ENCODE measurements at places on chromosomes 1 and 21. TPM values are rescaled to one million over a fixed set of nuclear protein-coding genes. Genes with fewer than 3 reads are reported as not detected.

GRCh38 chr1:46637444-46638083 is 21.0 kb upstream of the MOB3C start:
- H3K27me3 ChIP-seq = no peaks in the 10 kb centered on the region
- H3K4me3 ChIP-seq = no peak overlapping the region
- no peaks in the 10 kb centered on the region for H3K4me1 ChIP-seq
- peaks cover 57% of the 10 kb centered on the region for H3K36me3 ChIP-seq
- DNase-seq = no peak

DNA sequence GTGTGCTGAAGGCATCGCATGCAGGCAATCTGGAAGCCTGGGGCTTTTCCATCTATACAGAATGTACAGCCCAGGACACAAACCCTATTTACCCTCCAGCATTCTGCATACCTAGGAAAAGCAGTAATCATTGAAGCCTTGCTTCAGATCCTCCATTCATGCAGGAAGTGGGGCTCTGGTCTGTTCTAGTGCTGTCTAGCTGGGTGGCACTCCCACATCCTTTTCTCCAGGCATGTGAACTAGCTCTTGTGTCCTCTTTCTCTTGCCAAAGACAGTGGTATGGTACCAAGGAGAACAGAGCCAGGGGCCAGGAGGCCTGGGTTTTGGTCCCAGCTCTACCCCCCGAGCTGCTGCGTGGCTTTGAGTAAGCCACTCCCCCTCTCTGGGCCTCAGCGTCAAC is 21.7 kb downstream of the LRP8 start:
- H3K27me3 ChIP-seq = no peaks in the 10 kb centered on the region
- H3K27ac ChIP-seq = no peak overlapping the region
- H3K4me3 ChIP-seq = no peak overlapping the region
- no peaks in the 10 kb centered on the region for H3K36me3 ChIP-seq

- no peaks in the 10 kb centered on the region for H3K4me1 ChIP-seq
- H3K36me3 ChIP-seq = no peaks in the 10 kb centered on the region
Measured at GRCh38 chr1:167683226-167683625, 38.6 kb upstream of the MPZL1 start.

DNA sequence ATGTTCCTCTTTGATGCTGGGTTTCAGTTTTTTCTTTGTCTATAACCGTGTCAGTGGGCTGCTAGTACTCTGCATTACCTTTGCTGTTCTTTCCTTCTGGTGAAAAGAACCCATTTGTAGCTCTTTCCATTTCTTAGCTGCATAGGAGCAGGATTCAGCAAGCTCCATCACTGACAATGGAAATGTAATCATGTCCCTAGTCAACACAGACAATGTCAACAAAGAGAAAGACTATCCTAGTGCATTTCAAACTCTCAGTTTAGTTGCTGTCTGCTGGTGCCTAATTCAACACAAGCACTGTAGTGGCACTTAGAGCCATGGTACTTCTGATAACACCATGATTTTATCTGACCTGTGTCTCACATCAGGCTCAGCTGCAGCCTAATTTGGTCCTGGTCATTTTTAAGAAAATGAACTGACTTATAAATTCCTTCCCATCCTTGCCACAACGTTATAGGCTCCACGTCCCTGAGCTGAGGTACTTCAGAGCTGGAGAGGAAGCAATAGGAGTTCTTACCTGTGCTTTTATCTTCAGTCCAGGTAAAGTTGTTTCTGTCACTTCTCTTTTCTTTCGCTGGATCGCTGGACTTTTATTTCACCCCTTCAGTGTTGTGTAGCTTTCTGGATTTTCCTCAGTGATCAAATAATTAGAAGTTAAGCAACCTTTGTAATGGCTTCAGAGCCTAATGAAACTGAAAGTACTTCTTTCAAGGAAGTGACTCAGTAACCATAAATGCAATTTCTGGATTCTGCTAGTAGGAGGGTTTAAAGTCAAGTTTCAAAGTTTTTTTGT is at the start of gene GBP3:
Gene GBP3 (minus strand): TSS at position 700 of the 793 bp plus-strand sequence. CDS start 2,145 bp downstream, outside the sequence.
- H3K4me1 ChIP-seq = no peaks in the 10 kb centered on the region
- H3K27ac ChIP-seq = no peak within 1 kb of the TSS
- DNase-seq = no peak
- H3K36me3 ChIP-seq = no peaks in the 10 kb centered on the region
- H3K27me3 ChIP-seq = no peaks in the 10 kb centered on the region
- no peak within 1 kb of the TSS for H3K4me3 ChIP-seq

GRCh38 chr21:27741736-27742135 is 774.8 kb upstream of the ADAMTS5 start:
- H3K4me3 ChIP-seq = no peak overlapping the region
- H3K4me1 ChIP-seq = no peaks in the 10 kb centered on the region
- H3K36me3 ChIP-seq = no peaks in the 10 kb centered on the region
- H3K27ac ChIP-seq = no peak overlapping the region

DNA sequence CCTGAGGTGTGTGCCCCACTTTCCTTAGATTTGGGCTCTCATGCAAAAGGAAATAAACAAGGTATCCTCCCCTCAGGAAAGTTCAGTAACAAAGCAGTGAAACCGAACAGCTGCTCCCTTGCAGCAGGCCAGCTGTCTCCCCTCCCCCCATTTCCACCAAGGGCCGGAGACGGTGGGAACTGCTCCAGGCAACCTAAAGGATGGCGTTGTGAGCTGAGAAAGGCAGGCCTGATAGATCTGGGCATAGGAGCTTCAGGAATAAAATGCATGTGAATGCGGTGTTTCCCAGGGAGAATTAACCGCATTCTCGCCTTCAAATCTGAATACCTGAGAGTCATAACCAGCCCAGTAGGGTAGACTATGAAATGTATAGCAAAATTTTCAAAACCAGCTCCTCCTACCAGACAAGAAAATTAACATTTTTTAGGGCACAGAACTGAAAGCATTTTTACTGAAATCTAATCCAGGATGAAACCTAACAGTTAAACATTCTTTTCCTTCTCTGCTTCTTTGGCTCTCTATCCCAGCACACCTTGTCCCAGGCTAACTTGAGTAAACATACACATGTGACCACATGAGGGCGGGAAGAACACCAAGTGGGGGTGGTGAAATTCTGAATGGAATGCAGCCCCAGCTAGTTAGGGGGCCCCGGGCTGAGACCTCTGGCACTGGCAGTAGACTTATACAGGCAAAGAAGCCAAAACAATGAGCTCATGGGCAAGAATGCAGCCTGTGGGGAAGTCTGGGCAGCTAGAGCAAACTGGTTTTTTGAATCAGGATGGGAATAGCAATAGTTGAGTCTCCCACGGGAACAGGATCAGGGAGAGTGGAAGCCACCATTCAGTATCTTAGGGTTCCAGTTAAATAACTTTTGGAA is 11.5 kb downstream of the MCL1 start:
- H3K4me3 ChIP-seq = peak overlapping the region; percentile 64
- H3K36me3 ChIP-seq = peaks cover 21% of the 10 kb centered on the region
- peak; percentile 96 for DNase-seq
- H3K27me3 ChIP-seq = no peaks in the 10 kb centered on the region
- H3K4me1 ChIP-seq = peaks cover 7% of the 10 kb centered on the region

- H3K27ac ChIP-seq = peak overlapping the region; percentile 70
- H3K4me3 ChIP-seq = no peak overlapping the region
- no peaks in the 10 kb centered on the region for H3K27me3 ChIP-seq
- peak; percentile 92 for DNase-seq
- H3K36me3 ChIP-seq = no peaks in the 10 kb centered on the region
- peaks cover 13% of the 10 kb centered on the region for H3K4me1 ChIP-seq
Measured at GRCh38 chr1:44036409-44037139, 5.3 kb upstream of the SLC6A9 start.

Gene KCNC4
- total RNA-seq = 8.2 TPM

Gene KRTAP22-2
- total RNA-seq = not detected

Gene CD52
- total RNA-seq = 5.3 TPM

Gene ADAMTSL4
- 3.5 TPM for total RNA-seq

All from endodermal cell (in vitro differentiated cells).